Lung (tissue), 17 donors: ENCODE measurements at places on chromosomes 7 and 10.
A peak's percentile ranks its signal among the peaks of the same experiment; 100 is the strongest.

GRCh38 chr7:92824901-92825480, 11.4 kb downstream of the CDK6 start:
- no peak for DNase-seq

DNA sequence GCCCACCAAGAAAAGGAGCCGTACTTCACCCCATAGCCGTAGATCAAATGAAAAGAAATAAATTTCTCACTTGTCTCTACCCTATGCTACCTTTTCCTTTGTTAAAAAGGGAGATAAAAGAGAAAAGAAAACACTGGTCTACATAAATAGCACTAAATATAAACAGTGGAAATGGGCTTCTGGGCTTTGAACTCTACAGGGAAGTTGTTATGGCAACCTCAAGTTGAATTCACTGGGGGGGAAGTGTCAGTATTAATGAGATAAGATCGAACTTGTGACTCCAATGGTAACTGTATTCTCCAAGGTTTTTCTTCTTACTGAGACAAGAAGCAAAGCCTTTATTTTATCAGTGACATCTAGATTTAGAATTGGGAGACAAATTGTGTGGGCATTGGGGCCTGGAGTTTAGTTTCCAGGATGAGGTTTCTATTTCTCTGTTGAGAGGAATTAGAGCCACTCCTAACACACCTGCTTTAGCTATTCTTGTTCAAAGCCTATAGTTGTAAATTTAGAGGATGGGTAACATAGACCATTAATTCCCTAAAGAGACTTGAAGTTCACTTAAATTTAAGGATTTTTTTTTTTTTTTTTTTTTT, 604.3 kb upstream of the GALNT17 start:
- DNase-seq, result no peak

DNA sequence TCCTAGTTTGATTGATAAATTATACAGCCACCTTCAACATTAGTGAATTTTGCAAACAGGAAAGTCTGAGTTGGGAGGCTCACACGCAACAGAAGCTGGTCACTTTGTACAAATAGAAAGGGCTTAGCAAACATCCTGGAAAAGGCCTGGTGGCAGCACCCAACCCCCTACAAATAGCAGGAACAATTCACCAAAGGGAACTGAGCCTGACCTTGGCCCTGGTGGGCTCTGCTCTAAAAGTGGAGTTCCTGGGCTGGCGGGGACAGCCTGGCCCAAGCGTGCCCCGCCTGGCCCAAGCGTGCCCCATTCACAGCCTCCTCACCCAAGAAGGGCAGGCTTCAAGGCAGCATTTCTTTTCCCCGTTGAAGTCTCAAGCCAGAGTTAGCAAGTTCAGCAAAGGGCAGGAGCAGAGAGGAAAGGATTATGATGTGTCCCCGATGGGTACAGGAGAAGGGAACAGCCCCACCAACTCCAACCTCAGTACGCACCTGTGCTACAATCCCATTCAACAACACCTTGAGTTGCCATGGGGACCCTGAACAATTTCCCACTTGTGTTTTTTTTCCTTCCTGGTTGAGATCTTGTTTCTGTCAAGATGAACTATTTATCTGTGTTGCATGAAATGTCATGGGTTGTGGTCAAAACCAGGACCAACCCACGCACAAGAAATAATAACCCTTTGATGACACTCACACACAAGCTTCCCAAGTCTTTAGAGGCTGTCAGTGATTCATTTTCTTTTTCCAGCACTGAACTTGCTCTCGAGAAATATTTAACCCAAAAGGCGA, 43.4 kb downstream of the RGS10 start:
- DNase-seq, result no peak

GRCh38 chr10:49668684-49669083, 10.8 kb upstream of the C10orf53 start:
- DNase-seq, result no peak

- DNase-seq, result peak; percentile 3
Measured at GRCh38 chr7:103988468-103989199, 824 bp downstream of the RELN start.

DNA sequence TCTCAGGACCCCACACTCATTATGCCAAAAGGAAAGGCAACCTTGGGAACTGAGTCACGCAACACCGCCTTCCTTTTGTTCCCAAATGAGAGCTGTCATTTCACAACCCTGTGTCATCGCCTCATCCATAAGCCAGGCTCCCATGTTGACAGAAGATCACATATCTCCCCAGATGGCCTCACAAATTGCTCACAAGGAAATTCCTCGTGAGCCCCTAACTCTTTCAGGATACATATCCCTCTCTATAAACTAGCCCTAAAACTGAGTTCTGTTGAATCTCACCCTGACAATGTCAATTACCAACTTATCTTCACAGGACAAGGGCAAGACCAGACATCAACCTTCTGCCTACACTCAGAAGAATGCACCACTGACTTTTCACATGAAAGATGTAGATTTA, 22.6 kb downstream of the CCDC3 start:
- DNase-seq, result no peak

DNA sequence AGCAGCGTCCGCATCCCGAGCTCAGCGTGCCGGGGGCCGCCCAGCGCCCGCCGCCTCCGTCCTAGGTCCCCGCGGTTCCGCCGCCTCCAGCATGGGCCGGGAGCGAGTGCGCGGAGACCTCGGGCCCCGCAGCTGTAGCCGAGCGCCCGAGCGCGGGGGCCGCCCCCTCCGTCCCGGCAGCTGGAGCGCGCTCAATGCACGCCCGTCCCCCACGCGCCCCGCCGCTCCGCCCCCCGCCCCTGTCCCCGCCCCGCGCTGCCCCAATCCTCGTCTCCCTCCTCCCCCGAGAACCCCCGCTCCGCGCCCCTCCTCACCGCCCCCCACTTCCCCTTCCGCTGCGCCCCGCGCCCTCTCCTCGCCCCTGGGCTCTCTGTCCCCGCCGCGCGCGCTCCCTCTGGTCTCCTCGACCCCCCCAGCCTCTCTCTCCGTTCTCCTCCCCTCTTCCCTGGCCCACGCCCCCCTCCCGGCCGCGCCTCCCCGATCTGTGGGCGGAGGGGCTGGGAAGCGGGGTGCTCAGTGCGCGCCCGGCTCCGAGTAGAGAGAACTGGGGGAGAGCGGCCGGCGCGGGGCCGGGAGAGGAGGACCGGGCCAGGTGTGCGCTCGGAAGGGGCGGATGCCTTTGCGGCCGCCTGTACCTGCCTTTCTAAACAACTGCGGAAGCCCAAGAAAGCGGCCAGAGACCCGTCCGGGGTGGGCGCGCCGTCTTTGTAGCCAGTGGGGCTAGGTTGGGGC, at the start of gene VIPR2:
Gene VIPR2 (minus strand): TSS at position 110 of the 732 bp plus-strand sequence. CDS start 96 bp downstream, at position 14.
- peak; percentile 18 for DNase-seq

DNA sequence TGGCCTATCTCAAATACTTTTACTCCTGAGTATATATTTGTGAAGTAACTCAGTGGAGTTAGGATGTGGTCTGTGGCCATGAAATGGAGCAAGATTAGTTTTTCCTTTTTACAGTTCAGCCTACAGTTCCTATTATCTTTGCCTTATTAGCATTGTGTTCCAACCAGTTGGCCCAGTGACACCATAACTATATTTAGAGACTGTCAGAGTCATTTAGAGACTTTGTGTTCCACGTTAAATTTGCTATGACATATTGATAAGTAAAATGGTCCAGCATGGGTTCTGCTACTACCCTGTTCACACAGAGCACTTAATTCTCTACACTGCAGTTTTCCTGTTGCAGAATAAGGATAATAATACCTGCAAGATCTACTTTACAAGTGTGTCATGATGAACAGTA, 68.3 kb upstream of the RAB11FIP2 start:
- DNase-seq, result no peak
